ENCODE measurements at places on chromosomes 5 and 9.

DNA sequence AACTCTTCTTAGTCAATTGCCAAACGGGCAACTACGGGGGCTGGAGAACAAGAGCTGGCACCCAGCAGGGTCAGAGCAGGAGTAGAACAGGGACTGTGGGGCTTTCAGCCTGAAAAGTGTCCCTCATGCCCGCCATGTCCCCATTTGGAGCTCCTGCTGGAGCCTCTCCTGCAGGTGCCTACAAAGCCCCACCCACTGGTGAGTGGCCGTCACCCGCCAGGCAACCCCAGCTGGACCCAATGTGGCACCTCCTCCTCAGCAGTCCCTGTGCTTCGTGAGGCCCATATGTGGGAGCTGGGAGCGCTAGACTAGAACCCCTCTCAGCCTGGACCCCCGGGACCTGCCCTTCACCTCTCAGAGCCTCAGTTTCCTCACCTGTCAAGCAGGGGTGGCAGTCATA is 40.9 kb downstream of the VAV2 start:
- no peak for DNase-seq

DNA sequence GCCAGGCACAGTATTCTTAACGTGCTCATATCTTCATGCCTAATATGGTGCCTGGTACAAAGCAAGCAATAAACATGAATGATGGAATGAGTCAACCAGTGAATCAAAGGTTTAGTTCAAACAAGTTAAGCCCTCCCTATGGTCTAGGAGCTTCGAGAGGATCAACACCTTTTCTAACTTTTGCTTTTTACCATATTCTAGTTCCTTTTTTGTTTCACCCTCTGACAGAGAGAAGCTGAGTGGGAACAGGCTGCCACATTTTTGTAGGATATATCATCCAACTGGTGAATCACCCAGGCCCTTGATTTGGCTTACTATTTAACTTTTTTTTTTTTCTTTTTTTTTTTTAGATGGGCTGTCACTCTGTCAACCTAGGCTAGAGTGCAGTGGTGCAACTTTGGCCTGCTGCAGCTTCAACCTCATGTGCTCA is 39.3 kb upstream of the TNC start:
- DNase-seq, result no peak

- no peak for DNase-seq
Observed at GRCh38 chr5:140106805-140107311, 7.1 kb upstream of the PURA start.

GRCh38 chr5:28576022-28576421 is 1537.6 kb upstream of the CDH9 start:
- no peak for DNase-seq

GRCh38 chr5:96822686-96823459 is 15.1 kb upstream of the ERAP1 start:
- no peak for DNase-seq

DNA sequence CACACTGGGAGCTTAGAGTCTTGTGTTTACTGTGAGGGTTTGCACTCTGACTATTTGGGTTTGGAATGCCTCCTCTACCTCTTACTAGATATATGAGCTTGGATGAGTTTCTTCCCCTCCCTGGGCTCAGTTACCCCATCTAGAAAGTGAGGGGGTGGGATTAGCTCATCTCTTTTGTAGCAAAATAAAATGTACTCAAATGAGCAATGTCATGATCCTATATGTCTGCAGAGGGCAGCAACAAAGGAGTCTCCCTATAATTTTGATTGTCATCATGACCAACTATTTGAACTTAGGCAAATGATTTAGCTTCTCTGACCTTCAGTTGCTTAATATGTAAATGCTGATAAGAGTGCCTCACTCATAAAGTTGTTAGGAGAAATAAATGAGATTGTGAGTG is 109.0 kb downstream of the DPYSL3 start:
- DNase-seq, result no peak

DNA sequence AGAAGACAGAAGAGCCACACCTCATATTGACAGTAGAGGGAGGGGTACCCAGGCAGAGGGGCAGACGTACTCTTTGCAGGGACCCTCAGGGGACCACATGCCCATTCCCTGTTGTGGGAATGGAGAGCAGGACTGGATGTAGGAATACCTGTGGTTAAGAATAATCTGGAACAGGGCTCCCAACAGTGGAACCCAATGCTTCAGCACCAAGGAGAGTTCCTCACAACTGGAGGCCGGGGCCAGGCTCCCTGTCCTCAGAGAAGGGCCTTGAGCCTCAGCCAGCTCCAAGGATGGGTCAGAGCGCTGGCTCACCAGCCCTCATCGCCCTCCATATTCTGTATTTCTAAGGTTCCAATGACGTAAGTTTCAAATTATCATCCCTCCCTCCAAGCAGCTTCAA is 7.4 kb upstream of the SHC3 start:
- peak; percentile 81 for DNase-seq

- no peak for DNase-seq
Observed at GRCh38 chr9:119086590-119086989, 282.6 kb downstream of the BRINP1 start.

- DNase-seq, result peak; percentile 73
Observed at GRCh38 chr5:77180167-77181081, 30.1 kb upstream of the PDE8B start.

- no peak for DNase-seq
Observed at GRCh38 chr5:11822598-11822997, 81.6 kb downstream of the CTNND2 start.

GRCh38 chr9:121707477-121708424 is 56.3 kb downstream of the DAB2IP start:
- no peak for DNase-seq

DNA sequence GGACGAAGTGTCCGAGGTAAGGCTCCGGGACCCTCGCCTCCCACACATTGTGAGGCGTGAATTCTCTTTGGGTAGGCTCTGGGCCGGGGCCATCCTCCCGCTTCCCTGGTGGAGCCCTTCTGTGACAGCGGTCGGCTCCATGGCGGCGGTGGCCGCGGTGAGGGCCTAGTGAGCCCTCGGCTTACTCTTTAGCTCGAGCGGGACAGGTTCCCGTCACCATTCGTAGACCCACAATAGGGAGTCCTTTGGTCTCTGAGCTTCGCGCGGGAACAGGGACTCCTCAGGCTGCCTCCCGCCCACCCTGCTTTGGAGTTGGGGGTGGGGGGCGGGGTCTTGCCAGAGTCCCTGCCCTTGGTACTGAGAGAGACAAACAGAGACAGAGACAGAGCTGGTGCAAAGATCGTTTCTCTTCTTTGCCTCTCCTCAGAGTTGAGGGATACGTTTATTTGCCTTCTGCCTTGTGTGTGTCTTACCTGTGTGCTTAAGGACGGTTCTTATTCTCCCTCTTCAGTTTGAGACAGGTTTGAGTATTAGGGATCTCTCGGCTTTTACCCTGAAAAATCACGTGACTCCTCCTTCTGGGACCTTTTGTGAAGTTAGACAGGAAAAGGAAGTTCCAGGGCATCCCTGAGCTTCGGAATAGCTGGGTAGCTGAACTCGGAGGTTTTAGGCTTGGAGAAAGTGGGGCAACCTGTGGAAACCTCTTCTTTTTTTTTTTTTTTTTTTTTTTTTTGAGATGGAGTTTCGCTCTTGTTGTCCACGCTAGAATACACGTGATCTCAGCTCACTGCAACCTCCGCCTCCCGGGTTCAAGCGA is 833 bp downstream of the ANKHD1 start:
- DNase-seq, result peak; percentile 81

DNA sequence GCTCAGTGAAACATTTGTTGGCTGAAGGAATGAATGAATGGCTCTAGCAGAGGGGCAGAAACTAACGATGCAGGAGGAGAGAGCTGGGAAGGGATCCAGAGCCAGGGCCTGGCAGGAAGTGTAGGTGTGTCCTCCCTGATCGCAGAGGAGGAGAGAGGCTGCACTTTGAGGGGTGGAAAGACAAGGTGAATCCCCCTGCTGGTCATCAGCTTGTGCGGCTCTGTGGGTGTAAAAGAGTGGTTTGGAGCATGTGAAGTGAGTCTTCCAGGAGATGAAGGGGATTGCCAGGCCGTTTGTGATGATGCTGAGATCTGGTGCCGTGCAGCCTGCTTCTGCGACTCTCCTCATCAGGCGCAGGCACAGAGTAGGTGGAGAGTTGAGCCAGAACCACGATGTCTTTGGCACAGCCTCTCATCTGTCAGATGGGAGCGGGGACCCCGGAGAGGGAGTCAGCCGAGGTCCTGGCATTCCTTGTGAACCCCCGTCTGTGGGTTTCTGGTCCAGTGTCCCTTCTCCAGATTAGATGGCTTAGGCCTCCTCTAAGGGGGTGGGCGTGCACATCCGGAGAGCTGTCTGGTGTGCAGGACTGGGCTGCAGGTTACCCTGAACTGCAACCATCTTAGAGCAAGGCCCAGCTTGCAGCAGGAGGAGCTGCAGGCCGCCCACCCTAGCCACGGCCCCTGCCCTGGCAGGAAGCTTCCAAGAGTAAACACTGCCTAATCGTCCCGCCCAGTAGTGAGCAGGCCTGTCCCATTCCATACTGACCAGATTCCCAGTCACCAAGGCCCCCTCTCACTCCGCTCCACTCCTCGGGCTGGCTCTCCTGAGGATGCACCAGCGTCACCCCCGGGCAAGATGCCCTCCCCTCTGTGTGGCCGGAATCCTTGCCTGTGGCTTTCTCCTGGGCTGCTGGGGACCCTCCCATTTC is at the start of gene ADAMTS13:
Gene ADAMTS13, plus strand, starts transcription at position 753 of the 928 bp plus-strand sequence. Its CDS starts 77 bp downstream, at position 830.
- no peak for DNase-seq

DNA sequence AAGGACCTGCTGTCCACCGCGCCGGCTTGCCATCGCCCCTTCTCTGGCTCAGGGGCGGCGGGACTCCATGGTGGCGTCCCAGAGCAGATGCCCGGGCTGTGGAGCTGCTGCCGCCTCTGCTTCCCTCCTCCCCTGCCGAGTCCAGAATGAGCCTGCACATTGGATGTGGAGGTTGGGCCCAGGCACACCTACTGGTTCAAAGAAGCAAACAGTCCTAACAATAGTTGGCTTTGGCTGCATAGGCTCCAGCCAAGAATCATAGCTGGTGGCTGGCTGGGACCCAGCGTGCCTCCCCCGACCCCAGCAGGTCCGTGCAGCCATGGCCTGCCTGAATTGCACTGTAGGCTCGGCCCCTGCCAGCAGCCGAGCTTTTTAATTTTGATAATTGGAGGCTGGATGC is 25.8 kb downstream of the ADAMTSL2 start:
- no peak for DNase-seq

DNA sequence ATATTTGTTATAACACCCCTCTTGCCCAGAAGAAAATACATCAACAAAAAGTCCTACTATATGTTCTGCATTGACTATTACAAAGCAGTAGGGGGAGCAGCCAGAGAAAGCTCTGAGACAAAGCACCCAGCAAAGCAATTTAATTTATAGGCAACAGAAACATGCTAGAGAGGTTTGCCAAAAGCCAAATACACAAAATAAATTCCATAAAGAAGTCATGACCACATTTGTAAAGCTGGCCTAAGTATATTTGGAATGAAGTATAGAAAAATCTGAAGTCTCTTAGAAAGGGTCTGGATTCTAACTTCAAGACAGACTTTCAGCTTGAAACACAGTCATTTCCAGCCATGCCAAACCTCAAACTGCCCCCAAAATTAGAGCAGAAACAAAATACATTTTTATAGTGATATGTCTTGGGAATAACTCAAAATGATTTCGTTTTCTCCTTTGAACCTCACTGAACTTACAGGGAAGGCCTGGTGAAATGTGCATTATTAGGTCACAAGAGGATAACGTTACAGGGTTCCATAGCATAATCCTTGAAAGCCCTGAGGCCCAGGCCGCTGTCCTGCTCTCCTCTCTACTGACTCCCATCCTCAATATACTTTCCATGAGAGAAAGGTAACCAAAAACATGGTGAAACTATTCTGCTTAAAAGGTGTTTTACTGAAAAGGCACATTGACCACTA is 451.8 kb downstream of the RAB3C start:
- peak; percentile 80 for DNase-seq

- DNase-seq, result no peak
Observed at GRCh38 chr5:73384861-73385260, 63.7 kb downstream of the FOXD1 start.

- DNase-seq, result no peak
Observed at GRCh38 chr5:54705994-54706653, 188.6 kb downstream of the SNX18 start.

DNA sequence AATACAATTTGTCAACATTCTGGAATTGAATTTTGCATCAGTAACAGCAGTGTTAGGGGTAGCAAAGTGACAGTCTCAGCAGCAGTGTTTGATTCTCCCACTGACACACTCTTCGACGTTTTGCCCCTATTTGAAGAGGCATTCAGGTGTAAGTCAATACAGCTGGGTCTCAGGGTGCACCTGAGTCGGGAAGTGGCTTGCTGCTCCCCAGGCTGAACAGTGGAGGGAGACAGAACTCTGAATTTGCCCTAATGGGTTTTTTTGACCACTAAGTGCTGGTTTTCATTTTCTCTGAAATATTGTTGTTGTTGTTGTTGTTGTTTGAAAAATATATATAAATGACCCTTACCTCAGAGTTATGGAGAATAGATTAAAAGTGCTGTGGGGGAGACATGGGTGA is 223.2 kb downstream of the TLR4 start:
- no peak for DNase-seq

DNA sequence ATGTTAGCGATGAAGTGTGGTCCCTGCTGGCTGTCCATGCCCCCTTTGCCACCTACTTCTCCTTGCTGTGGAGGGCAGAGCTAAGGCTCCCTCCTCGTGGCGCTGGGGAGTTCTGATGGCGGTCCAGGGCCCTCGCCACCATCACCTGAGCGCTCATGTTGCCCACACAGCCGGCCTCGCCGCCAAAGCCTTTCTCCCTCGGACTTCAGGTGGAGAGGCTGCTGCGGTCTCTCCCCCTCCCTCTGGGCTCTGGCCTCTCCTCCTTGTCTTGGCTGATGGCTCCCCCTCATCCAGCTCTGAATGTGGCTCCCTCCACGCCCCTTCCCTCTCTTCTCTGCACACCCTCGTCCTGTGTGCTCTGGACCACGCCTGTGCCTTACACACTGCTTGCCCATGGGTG is 14.5 kb upstream of the LPCAT1 start:
- DNase-seq, result no peak

DNA sequence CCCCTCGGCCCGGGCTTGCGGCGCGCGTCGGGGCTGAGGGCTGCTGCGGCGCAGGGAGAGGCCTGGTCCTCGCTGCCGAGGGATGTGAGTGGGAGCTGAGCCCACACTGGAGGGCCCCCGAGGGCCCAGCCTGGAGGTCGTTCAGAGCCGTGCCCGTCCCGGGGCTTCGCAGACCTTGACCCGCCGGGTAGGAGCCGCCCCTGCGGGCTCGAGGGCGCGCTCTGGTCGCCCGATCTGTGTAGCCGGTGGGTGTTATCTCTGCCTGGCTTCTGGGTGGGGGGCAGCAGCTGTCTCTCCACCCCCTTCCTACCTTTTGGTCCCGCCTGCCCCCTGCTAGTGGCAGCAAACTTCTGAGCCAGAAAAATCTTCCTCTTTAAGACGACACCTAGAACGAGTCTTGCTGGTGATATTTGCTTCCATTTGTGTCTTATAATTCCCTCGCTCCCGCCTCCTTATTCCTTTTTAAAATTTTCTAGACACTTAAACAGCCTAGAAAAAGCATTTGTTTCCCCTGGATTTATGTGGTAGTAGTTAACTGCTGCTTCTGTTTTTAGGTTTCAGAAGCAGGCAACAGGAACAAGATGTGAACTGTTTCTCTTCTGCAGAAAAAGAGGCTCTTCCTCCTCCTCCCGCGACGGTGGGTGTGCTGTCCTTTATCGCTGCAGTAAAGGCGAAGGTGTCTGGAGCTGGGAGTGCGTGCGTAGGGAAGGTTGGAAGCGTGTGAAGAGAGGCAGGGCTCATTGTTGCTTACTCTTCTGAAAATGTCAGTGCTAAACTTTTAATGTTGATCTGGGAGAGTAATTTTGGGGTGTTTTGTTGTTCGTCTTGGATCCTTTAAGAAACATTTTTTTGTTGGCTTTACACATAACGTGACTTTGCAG is 554 bp downstream of the JAK2 start:
- DNase-seq, result peak; percentile 51
